Stomach (tissue), 19 donors: ENCODE measurements at places on chromosomes 11 and 22. TPM values are rescaled to one million over a fixed set of nuclear protein-coding genes. Genes with fewer than 3 reads are reported as not detected.

The BIRC3 gene
- polyA plus RNA-seq: 46.4 TPM

The KCNJ11 gene
- polyA plus RNA-seq: 14.2 TPM

The BSCL2 gene
- polyA plus RNA-seq: 95.9 TPM

The GAL gene
- not detected for polyA plus RNA-seq

The TENM4 gene
- polyA plus RNA-seq: 0.65 TPM

GRCh38 chr11:128187377-128187776, 400.0 kb downstream of the ETS1 start:
- no peak for DNase-seq

GRCh38 chr11:62882788-62883501, 2.2 kb downstream of the SLC3A2 start:
- no peak for DNase-seq

DNA sequence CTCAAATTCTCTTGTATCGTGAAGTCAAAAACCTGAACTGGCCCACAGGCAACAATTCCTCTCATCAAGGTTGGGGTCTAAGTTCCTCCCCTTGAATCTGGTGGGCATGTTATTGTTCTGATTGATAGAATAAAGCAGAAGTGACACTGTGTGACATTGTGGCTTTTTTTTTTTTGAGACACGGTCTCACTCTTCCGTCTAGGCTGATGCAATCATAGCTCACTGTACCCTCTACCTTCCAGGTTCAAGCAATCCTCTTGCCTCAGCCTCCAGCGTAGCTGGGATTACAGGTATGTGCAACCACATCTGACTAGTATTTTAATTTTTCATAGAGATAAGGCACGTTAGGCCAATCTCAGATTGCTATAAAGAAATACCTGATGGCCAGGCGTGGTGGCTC, 8.9 kb upstream of the PELI3 start:
- DNase-seq: no peak

DNA sequence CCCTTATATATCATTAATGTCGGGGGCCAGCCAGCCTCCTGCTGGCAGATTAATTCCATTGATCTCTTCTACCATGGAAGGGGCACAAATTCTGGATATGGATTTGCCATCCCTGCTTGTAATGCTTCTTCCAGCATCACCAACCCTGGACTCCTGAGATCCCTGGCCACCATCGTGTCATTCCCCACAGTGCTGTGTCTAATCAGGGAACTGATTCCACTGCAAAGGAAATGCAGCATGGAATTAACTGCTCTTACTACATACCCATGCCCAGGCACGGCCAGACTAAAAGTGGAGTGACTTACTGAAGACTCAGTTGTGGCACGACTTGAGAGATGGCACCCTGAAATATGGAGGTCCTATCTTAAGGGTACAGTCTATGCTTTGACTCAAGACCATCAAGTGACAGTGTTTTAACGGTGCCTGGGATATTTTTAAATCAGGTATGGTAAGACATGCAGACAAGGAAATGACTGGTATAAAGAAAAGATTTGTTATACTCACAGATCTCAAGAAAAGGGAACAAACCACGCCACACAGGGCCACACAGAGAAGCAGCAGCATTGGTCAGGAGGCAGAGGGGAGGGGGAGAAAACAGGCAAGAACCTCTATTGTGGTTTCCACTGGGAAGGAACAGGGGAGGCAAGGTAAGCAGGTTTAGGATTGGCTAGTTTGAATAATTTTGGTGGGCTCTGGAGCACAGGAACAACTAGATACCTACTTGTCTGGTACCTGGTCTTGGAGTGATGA, 65.1 kb downstream of the IGLL5 start:
- DNase-seq: no peak

DNA sequence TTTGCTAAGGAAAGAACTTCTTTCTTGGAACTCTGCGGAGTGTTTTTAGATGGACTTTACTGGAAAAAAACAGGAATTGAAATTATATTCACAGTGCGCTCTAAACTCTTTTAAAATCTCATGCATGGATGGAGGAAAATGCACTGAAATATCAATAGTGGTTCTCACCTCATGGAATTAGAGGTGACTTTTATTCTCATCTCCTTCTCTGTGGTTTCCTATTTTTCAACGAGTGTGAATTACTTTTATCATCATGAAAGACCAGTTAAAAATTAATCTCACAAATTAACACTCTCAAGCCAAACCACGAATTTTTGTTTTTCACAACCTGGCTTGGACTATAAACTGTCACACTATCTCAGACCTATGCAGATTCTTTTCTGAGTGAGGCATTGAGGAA, 16.6 kb downstream of the BMAL1 start:
- no peak for DNase-seq

DNA sequence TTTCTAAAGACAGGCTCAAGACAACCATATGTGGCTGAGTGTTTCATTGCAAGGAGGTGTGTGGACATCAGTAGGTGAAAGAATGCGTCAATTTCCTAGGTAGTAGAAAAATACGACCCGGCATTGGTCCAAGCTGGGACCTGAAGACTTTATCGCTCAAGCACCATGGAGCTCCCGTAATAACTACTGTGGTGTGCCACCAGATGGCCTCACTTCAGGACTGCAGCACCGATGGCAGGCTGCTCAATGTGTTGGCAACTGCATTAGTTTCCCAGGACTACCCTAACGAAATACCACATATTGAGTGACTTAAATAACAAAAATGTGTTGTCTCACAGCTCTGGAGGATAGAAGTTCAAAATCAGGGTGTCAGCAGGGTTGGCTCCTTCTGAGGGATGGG, 72.4 kb upstream of the FAT3 start:
- DNase-seq: no peak

- DNase-seq: no peak
Observed at GRCh38 chr11:545171-545570, 7.8 kb downstream of the LRRC56 start.

DNA sequence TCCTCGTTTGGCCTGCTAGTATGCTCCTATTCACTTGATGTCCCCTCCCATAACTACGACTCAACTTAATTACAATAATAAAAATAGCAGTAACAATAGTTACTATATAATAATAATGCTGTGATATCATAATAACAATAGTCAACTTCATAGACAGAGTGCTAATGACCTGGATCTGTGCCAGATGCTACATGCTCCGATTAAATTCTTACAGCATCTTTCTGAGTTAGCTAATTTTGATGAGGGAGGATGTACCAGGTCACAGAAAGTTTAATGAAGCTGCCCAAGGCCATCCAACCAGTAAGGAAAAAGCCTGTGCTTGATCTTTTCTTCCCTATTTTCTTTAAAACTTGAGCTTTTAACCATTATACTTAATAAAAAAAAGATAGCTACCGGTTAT, 413.4 kb upstream of the LRRC4C start:
- no peak for DNase-seq

GRCh38 chr22:44714703-44715350, 12.8 kb downstream of the PRR5 start:
- DNase-seq: no peak

DNA sequence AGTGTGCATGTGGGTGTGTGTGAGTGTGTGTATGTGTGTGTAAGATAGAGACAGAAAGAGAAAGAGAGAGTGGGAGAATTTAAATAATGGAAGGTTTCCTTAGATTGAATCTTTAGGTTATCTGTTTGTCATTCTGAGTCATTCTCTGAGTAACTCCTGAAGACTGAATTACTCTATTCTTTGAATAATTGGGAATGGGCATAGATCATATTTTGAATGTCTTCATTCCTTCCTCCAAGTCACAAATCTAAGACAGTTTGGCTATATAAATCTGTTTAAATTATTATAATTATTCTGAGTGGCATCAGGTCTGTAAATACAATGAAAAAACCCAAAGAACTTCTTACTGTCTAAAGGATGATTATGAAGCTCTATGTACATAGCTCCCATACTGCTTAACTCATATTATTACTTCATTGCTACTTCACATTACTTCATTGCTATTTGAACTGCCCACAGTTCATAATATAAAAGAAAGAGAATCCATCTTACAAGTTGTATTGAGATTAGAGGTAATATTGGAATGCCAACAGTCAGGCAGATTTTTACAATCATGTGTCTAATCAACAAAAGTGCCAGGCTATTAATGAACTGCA, 346.6 kb upstream of the CCDC179 start:
- DNase-seq: no peak

DNA sequence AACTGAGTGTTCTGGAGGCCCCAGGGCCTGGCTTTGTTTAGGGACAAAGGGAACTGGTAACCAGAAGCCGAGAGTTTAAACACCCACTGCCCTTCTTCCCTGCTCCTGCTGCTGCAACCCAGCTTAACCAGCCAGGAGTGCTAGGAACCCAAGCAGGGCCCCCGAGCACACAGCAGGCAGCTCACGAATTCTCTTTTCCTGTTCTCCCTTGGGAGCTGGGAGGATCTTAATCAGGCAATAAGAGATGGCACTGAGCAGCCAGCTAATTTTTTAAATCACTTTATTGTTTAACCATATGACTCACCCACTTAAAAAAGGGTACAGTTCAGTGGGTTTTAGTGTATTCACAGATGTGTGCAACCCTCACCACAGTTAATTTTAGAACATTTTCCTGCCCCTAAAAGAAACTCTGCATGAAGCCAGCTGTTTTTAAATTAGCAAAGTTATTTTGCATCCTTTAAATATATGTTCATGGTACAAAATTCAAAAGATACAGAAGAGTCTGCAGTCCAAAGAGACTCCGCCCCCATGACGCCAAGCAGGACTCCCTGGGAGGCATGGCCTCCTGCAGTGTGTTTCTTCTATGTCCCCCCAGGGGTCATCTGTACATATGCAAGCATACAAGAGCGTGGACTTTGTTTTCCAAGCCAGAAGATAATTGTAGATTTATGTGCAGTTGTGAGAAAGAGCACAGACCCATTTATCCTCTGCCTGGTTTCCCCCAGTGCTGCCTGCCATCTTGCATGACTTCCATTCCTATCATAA, 18.9 kb upstream of the PPP6R3 start:
- no peak for DNase-seq

GRCh38 chr11:10623797-10624761, 55.6 kb upstream of the LYVE1 start:
- no peak for DNase-seq

- no peak for DNase-seq
Observed at GRCh38 chr11:74279256-74279655, 32.2 kb downstream of the P4HA3 start.

DNA sequence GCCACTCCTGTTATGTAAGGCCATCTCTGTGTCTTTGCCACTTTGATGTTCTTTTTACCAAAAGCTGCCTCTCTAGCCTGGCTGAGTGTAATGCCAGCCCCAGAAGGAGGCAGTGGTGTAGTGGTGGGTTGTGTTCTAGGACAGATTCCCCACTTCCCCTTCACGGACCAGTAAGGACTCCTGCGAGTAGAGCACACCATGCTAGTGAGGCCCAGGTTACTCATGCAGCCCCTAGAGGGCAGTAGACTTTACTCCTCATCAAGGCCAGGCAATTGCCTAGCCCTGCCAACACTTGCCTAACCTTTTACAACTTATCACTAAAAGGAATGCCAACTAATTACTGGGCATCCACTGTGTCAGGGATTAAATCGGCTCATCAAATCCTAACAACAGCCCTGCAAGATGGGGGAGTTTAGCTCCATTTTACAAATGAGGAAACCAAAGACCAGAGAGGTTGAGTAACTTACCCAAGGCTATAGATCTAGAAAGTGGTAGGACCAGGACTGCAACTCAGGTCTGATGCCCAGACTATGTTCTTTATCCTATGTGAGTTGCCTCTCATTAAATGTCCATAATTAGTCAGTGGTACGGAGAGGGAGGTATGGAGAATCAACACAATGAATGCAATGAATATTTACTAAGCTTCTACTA, 75.3 kb downstream of the APIP start:
- DNase-seq: peak; percentile 42

GRCh38 chr22:21045585-21046294, at the start of gene LRRC74B:
TSS of gene LRRC74B (plus strand) at chr22:21045946. CDS start at chr22:21045987, 41 bp downstream.
- DNase-seq: peak; percentile 88

GRCh38 chr11:118740892-118741291, 50.1 kb downstream of the DDX6 start:
- DNase-seq: no peak

DNA sequence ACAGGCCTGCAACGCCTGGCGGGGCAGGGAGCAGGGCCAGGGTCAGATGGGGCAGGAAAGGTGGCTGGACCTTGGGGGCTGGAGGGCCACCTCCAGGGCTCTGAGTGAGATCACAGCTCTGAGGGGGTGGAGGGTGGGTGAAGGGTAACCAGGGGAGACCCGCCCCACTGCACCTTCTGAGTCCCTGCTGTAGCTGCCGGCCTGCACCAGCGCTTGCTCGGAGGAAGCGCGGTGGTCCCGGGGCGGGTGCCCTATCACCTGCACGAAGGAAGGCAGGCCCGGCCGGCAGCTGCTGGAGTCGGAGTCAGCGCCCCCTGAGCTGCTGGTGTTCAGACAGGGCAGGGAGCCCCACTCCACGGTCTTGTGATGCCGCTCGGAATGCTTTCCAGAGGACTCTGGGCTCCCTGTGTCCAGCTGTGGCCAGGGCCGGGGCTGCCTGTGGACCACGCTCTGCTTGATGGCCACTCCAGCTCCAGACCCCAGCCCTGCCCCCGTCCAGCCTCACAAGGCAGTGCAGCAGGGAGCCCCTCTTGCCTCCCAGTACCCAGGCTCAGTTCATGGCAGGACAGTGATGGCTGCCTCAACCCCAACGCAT, 3.8 kb downstream of the LMNTD2 start:
- DNase-seq: no peak

DNA sequence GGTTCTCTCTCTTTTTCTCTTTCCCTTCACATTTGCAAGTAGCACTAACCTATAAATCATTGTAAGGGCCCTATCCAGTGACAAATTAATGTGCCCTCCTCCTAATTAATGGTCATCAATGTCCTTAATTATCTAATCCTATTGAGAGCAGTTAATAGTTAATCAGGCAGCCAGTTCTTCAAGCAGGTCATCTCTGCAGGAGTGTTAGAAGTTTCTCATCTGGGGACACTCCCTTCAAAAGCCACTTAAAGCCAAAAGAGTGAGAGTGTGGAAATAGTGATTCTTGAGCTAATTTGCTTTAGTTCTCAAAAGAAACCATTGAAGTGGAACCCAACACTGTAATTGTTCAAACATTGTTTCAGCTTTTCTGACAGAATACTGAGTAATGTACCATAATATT, 141.6 kb downstream of the ELP4 start:
- no peak for DNase-seq

- DNase-seq: no peak
Observed at GRCh38 chr22:46568102-46568809, 30.8 kb upstream of the CELSR1 start.

GRCh38 chr11:11244470-11245080, 108.5 kb downstream of the CSNK2A3 start:
- no peak for DNase-seq

DNA sequence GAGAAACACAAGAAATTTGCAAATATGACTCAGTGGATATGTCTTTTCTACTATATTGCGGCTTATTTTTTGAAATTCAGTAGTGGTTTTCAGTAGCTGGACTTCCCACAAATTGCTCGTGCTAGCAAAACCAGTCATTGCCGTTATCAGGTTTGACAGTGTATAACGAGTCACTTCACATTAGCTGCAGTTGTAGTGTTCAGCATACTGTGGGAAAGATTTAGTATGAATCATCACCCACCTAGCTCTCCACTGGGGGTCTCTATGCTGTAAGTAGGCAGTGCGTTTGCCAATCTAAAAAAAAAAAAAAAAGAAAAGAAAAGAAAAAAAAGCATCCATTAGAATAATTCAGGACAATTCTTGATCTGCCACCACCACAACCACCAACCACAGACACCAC, 1318.9 kb downstream of the LRRC4C start:
- no peak for DNase-seq

- DNase-seq: peak; percentile 45
Observed at GRCh38 chr11:36953976-36954375, 355.9 kb upstream of the RAG2 start.
